SJSA1 (cell line): ENCODE measurements at places on chromosomes 16 and 17. TPM values are rescaled to one million over a fixed set of nuclear protein-coding genes. Genes with fewer than 3 reads are reported as not detected.
A peak's percentile ranks its signal among the peaks of the same experiment; 100 is the strongest.

Gene CBX2
- total RNA-seq = 13.6 and 16.7 TPM in 2 replicates

- peaks cover 4% of the 10 kb centered on the region; the same call in 1 of the 2 replicates for H3K4me1 ChIP-seq
- H3K36me3 ChIP-seq = peaks cover 33% of the 10 kb centered on the region
- no peak overlapping the region for H3K4me3 ChIP-seq
- DNase-seq = no peak
Measured at GRCh38 chr16:48562475-48562874, 47.5 kb downstream of the N4BP1 start.

- no peak for DNase-seq
- H3K27me3 ChIP-seq = no peaks in the 10 kb centered on the region
- no peaks in the 10 kb centered on the region for H3K4me1 ChIP-seq
- no peaks in the 10 kb centered on the region for H3K36me3 ChIP-seq
- H3K27ac ChIP-seq = no peak overlapping the region
Measured at GRCh38 chr16:16163109-16163508, 60.2 kb downstream of the ABCC6 start.

Gene QPRT
- 0.13 and 1.9 TPM in 2 replicates for total RNA-seq

Gene EEF2KMT
- total RNA-seq = 17.4 and 19.0 TPM in 2 replicates

- H3K27ac ChIP-seq = no peak overlapping the region
- DNase-seq = peak; percentile 54
- no peaks in the 10 kb centered on the region for H3K27me3 ChIP-seq
- peaks cover 21% of the 10 kb centered on the region for H3K4me1 ChIP-seq
- H3K36me3 ChIP-seq = no peaks in the 10 kb centered on the region
Measured at GRCh38 chr17:57670769-57671569, 74.1 kb downstream of the CCDC182 start.

GRCh38 chr16:85784813-85785212 lies 14.5 kb downstream of the EMC8 start:
- H3K27ac ChIP-seq = no peak overlapping the region
- H3K4me3 ChIP-seq = no peak overlapping the region
- no peaks in the 10 kb centered on the region for H3K4me1 ChIP-seq
- no peaks in the 10 kb centered on the region for H3K27me3 ChIP-seq
- DNase-seq = no peak

DNA sequence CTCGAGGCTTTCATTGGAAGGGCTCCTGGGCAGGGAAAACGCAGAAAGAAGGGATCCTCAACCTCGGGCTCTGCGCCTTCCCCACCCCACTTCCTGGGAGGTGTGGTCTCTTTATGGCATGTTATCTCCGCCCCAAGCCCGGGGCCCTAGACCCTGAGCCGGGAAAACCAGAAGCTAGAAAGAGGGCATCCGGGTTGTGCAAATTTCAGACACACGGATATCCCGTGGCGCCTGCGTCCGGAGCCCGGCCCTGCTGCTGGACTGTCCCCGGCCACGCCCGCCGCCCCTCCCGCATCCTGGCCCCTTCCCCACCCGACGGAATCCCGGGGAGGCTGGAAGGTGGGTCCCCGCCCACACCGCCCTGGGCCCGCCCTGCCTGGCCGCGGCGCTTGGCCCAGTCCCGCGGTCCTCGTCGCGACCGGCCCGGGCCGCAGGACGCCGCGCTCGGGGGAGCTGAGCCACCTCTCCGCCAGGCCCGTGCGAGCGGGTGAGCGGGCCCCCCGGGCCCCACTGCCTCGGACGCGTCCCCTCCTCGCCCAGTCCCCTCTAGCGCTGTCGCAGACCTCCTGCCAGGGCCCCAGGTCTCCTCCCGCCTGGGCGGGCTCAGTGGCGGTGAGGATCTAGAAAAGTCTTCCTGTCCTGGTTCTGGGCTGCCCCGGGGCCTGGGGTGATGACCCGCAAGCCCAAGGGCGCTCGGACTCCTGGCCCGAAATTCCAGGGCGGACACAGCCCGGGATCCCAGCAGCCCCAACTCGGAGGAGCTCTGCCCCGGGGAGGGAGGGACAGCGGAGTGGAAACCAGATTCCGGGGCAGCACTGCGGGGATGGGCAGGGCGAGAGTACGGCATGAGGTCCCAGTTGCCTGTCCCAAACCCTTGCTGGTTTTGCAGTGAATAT lies at the start of gene SLC16A5:
TSS of gene SLC16A5 (plus strand) at position 397 of the 896 bp plus-strand sequence. CDS start 5,683 bp downstream, outside the sequence.
- H3K27ac ChIP-seq = peak within 1 kb of the TSS; percentile 41
- H3K27me3 ChIP-seq = no peaks in the 10 kb centered on the region
- peaks cover 29% of the 10 kb centered on the region for H3K4me1 ChIP-seq
- H3K36me3 ChIP-seq = no peaks in the 10 kb centered on the region

Gene PPP1R1B
- not detected in 2 replicates for total RNA-seq

DNA sequence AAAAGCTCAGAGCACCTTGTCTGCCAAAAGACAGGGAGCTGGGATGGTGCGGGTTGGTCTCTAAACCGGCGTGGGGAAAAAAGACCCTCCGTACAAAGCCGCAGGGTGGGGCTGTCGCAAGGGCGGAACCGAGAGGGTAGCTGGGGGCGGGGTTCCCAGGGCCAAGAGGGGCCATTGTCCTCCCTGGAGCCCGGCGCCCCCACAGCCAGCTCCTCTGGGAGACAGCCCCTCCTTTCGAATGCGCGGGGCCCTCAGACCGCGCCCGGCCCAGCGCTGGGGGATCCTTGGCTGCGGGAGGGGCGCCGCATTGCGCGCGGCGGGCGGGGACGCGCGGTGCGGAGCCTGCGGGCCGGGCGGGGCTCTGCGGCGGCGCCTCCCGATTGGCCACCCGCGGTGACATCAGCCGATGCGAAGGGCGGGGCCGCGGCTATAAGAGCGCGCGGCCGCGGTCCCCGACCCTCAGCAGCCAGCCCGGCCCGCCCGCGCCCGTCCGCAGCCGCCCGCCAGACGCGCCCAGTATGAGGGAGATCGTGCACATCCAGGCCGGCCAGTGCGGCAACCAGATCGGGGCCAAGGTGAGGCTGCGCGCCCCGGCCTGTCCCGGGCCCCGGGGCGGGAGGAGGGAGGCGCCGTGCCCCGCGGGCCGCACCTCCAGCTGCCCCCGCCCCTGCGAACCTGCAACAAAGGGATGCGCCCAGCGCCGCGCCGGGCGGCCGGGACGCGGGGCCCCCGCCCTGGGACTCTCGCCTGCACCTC lies at the start of gene TUBB3:
TSS of gene TUBB3 (plus strand) at position 459 of the 756 bp plus-strand sequence. CDS start at position 519, 60 bp downstream.
- no peaks in the 10 kb centered on the region for H3K27me3 ChIP-seq
- H3K4me3 ChIP-seq = peak within 1 kb of the TSS; percentile 76
- DNase-seq = peak; percentile 91
- H3K36me3 ChIP-seq = peaks cover 7% of the 10 kb centered on the region; the same call in 1 of the 2 replicates
